Stimulated activated CD8-positive, alpha-beta memory T cell treated with anti-CD3 and anti-CD28 coated beads, Interleukin-4, amount 100 ng/mL, for 4 hours (primary cell): ENCODE measurements at places on chromosomes 7 and 10.

GRCh38 chr7:83778073-83778443 lies 129.1 kb upstream of the SEMA3E start:
- no peak for DNase-seq

DNA sequence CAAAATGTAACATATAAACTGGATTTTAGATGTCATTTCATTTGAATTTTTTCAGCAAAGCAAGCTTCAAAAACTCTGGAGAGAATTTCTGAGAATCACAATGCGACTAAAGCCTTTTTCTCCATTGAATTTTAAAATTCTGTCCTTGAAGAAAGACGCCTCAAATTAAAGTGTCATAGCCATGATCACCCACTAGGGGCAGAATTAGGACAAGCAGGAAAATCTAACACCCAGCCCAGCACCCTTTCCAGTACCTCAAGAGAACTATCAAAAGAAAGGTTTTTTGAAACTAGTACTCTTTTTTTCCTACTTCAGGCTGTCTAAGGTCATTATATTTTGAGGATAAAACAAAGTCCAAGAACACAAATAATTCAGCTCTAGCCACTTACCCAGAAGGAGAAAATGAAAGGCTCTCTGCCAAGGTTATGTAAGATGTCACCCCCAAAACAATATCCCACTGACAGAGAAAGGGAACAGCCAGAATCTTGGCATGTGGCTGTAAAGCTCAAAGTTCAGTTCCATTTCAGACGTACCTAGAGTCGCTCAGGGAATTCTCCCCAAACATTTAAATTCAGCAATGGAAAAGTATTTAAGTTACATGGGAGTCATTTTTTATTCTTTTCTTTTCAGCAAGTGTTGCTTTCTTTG lies 299.4 kb downstream of the SNX13 start:
- no peak for DNase-seq

- no peak for DNase-seq
These were observed 14.0 kb downstream of the AKR1B1 start for GRCh38 chr7:134444961-134445315.

GRCh38 chr10:115624448-115624847 lies 531.3 kb downstream of the ATRNL1 start:
- DNase-seq: no peak

DNA sequence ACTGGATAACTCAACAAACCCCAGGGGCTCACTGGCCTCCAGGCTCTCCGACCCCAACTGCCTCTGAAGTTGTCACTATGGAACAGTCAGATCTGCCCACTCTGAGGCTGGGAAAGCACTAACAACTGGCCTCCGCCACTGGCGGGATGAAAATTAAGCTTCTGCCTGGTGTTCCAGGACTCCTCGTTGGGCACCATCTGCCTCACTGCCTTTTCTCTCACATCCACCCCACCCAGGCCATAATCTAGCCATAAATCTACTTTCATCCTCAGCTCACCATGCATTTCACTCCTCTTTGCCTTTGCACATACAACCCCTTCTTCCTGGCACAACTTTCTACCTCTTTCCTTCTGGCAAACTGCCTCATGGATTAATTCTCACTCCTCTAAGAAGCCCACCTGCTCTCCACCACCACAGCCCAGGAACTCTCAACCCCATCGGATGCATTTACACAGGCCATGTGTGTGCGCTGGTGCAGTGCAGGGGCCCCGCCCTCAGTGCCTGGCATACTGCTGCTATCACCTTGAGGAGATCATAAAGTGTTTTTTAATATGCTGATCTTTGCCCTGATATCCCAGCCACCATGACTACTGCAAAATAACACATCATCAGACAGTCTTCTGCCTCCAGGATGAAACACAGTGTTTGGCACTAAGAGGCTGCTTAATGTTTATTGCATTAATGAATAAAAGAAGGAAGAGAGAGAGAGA lies 4.0 kb downstream of the CDHR1 start:
- no peak for DNase-seq

DNA sequence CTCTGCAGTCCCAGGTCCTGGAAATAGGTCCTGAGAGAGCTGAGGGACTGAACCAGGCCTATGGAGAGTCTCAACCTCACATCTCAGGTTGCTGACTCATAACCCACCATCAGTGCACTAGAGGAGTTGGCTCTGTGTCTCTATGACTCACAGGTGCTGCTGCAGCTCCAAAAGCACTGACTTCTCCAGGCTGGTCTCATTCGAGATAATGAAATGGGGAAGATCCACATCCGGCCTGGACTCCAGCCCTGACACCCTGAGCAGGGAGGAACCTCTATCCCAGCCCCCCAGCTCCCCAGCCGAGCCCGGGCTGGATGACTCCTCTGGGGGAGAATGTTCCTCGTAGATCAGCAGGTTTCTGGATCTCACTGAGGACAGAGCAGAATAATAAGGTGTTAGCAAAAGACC lies 35.5 kb upstream of the DGKI start:
- DNase-seq: no peak

GRCh38 chr7:138091032-138091431 lies 14.8 kb downstream of the AKR1D1 start:
- no peak for DNase-seq

GRCh38 chr10:5985029-5985428 lies 7.7 kb upstream of the IL15RA start:
- DNase-seq: no peak

- DNase-seq: no peak
These were observed 3.4 kb downstream of the AOC1 start for GRCh38 chr7:150855476-150856302.

- DNase-seq: no peak
These were observed 411.0 kb upstream of the DPP6 start for GRCh38 chr7:153641199-153641598.

DNA sequence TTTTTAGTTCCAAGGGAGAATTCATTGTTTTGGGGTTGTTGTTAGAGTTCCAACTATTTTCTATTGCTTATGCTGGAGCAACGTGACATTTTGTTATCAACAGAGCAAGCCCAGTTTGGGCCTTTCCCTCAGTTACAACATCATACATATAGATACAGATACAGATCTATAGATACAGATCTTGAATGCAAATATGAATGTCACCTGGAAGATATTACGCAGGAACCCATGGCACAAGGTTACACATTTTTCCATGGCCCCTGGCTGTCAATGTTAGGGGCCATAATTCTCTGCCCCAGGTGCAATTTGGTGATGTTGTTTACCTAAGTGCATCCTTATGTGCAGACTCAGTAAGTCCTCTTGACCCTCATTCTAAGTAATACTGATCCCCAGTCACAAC lies 3.6 kb upstream of the PODXL start:
- DNase-seq: no peak
